NCI-H1092 treated with DMSO at 0.1 percent for 48 hours (cell line): ENCODE measurements at places on chromosomes 5 and 9.

- no peak for DNase-seq
Observed at GRCh38 chr9:15243081-15243480, 63.9 kb downstream of the TTC39B start.

DNA sequence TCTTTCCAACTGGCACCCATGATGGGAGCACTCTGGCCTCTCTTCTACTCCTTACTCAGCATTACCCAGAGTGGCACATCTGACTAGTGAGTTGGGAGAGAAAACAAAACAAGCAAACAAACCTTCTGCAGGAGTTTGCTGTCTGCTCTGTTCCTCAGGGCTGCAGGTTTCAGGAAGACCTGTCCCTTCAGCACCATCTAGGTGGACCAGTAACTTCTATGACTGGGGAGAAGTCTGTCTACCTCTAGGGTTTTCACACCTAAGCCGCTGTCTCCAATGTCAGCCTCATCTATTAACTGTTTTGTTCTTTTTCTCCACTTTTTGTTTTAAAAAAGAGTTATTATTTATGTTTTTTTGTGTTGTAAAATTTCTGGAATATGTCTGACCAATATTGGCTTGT, 58.7 kb downstream of the RAB3C start:
- no peak for DNase-seq

GRCh38 chr5:135265497-135266302, 133.3 kb downstream of the MACROH2A1 start:
- DNase-seq: no peak

GRCh38 chr9:123551734-123552133, 195.7 kb downstream of the CRB2 start:
- no peak for DNase-seq

DNA sequence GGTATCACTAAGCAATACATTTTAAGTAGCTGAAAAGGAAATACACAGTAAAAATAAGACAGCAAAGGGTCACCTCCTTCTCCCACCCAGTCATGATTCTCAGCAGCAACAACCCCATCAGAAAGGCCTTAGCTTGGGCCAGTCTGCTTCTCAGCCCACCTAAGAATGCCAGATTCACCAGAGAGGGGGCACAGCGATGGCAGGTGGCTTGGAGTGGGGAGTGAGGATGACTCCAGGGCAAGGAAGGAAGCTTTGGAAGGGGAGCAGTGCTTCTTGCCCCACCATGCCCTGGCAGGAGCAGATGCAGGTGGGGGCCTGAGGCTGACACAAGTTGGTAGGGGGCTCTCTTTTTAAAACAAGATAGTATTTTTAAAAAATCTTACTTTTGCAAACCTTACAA, 51.4 kb downstream of the ABCA1 start:
- DNase-seq: no peak

GRCh38 chr9:127162046-127162863, 39.8 kb upstream of the ANGPTL2 start:
- no peak for DNase-seq

DNA sequence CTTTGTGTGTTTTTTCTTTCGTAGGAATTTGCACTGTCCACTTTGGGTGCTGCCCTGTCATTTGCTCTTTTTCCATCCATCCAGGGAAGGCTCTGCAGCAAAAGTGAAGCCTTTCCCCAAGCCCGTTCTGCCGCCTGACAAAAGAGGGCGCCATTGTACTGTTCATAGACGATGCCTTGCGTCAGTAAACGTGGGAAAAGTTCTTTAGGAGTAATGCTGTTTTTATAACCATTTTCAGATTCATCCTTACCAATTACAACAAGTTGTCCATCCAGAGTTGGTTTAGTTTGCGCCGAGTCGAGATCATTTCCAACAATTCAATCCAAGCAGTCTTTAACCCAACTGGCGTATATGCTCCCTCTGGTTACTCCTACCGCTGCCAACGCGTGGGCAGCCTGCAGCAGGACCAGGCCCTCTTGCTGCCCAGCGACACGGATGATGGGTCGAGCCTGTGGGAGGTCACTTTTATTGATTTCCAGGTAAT, 34.3 kb upstream of the RPS23 start:
- peak; percentile 34 for DNase-seq
